NCI-H2081 (cell line): ENCODE measurements at places on chromosomes 16 and 17.

DNA sequence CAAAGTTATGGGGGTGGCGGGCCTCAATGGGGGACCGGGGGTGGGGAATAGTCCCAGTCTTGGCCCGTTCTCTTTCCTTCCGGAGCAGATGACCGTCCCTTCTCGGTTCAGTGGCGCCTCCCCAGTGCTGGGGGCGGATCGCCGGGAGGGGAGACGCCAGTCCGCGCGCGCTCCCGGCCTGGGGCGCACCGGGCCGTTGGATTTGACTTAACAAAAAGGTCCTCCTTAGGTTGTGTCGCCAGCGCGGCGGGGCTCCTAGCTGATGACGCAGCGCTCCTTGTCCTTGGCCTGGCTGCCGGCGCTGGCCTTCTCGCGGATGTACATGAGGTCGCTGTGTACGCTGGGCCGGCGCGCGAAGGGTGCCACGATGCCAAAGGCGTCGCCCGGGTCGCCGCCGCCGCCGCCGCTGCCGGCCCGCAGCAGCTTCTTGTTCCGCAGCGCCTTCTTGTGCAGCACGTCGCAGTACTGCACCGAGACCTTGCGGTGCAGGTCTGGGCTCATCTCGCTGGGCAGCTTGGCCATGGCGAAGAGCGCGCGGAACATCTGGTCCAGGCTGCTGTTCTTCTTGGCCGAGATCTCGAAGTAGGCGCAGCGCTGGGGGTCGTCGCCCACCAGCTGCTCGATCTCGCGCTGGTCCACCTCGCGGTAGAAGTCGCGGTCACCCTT lies 1.2 kb downstream of the RASD1 start:
- DNase-seq: no peak

- no peak for DNase-seq
Observed at GRCh38 chr16:85698935-85699558, 10.3 kb upstream of the GINS2 start.

DNA sequence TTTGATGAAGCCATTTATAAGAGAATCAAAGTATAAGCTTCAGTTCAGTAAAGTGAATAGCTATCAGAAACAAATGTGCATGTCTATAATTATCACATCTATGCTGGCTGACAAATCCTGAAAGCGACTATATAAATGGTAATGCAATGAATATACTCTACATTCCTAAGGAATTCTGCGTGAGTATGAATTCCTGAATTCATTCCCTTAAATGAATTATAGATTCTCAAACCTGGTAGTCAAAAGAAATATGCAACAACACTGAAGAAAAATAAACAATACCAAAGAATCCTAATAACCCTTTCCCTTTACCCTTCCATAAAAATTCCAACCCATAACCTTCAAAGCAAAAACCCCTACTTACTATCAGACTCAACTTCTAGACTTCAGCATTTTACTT lies 416.6 kb upstream of the PMFBP1 start:
- no peak for DNase-seq

- DNase-seq: no peak
Observed at GRCh38 chr16:11064851-11065250, 120.5 kb downstream of the CLEC16A start.

DNA sequence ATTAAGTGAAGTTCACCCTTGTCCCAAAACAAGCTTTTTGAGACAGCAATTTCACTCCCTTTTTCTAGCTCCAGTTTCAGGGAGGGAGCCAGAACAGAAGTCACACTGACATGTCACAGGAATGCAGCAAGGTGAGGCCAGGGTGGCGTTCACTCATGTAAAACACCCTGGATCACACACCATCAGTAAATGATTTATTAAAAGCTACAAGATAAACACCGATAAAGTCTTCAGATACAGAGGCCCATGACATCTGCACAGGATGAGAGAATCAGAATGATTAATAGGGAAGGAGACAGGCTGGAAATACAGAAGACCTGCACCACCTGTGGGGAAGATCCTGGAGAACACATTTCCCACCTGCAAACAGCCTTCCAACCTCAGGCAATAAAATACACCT lies 77.5 kb upstream of the DYNLRB2 start:
- DNase-seq: no peak

- DNase-seq: no peak
Observed at GRCh38 chr17:6135236-6135635, 65.1 kb downstream of the WSCD1 start.

DNA sequence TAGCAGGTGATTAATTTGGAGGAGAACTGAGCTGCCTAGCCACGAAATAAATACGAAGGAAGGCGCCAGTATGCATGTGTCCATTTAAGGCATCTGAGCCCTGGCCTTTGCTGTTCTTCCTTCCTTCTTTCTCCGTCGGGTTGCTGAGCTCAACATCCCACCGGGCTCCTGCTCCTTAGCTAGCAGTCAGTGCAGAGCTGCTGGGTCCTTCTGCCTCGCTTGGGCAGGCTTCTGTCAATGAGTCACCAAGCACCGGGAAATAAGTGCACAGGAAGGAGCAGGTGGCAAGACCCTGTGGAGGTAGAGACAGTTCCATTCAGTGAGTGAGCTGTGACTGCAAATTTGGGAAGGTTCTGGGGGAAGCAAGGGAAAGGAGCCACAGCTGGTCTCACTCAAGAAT lies 120.7 kb downstream of the CCDC182 start:
- DNase-seq: no peak

- no peak for DNase-seq
Observed at GRCh38 chr16:50573279-50573678, 25.1 kb downstream of the NKD1 start.

- DNase-seq: no peak
Observed at GRCh38 chr17:49018748-49019147, 21.6 kb downstream of the IGF2BP1 start.

- no peak for DNase-seq
Observed at GRCh38 chr16:2022723-2023091, 3.1 kb downstream of the NPW start.

DNA sequence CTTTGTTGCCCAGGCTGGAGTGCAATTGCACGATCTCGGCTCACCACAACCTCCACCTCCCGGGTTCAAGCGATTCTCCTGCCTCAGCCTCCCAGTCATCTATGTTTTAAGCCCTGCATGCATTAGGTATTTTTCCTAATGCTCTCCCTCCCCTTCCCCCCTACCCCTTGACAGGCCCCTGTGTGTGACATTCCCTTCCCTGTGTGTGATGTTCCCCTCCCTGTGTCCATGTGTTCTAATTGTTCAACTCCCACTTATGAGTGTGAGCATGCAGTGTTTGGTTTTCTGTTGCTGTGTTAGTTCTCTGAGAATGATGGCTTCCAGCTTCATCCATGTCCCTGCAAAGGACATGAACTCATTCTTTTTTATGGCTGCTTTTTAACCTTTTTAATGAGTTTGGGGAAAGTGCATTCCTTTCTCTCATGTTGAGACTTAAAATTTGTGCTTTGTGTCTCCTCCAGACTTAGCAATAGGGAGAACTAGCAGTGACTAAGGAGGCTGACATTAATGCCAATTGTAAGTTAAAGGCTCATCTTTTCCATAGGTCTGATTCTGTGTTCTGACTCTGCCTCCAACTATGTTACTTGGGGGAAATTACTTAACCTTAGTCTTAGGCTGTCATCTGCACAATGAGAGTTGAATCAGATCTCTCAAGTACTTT lies 17.7 kb upstream of the PHAF1 start:
- no peak for DNase-seq

DNA sequence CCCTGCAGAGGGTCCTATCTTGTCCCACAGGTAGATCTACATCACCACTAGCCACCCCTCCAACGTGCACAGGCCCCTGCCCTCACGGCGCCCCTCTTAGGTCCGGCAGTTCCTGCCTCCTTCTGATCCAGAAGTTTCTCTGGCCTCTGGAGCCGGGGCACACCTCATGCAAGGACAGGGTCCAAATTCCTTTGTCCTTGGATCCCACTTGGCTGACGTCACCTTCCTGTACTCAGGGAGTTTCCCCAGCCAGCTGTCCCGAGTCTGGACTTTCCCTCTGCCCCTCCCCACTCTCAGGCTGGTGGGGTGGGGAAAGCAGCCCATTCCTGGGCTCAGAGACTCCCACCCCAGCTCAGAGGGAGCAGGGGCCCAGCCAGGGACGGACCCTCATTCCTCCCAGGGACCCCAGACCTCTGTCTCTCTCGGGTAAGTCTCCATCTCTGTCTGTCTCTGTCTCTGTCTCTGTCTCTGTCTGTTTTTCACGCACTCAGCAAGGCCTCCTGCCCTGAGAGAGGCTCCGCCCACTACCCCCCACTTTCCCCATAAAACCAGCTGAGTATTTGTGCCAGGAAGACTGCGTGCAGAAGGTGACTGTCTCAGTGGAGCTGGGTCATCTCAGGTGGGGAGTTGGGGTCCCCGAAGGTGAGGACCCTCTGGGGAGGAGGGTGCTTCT lies at the start of gene IL32:
Gene IL32 (plus strand): TSS at position 572 of the 673 bp plus-strand sequence. CDS start 172 bp downstream, outside the sequence.
- DNase-seq: no peak

DNA sequence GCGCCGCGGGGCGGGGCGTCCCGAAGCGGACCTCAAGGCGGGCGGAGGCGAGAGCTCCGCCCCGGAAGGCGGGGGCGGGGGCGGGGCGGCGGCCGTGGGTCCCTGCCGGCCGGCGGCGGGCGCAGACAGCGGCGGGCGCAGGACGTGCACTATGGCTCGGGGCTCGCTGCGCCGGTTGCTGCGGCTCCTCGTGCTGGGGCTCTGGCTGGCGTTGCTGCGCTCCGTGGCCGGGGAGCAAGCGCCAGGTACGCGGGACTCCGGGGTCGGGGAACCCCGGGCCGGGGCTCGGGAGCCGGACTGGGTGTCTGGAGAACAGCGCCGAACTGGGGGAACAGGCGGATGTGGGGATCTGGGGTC lies at the start of gene TNFRSF12A:
Gene TNFRSF12A (plus strand): TSS at position 122 of the 357 bp plus-strand sequence. CDS start 30 bp downstream, at position 152.
- DNase-seq: peak; percentile 76
